Stimulated activated CD8-positive, alpha-beta memory T cell treated with anti-CD3 and anti-CD28 coated beads, Interleukin-4, amount 100 ng/mL, for 1 hour (primary cell): ENCODE measurements at places on chromosomes 1 and 21.

DNA sequence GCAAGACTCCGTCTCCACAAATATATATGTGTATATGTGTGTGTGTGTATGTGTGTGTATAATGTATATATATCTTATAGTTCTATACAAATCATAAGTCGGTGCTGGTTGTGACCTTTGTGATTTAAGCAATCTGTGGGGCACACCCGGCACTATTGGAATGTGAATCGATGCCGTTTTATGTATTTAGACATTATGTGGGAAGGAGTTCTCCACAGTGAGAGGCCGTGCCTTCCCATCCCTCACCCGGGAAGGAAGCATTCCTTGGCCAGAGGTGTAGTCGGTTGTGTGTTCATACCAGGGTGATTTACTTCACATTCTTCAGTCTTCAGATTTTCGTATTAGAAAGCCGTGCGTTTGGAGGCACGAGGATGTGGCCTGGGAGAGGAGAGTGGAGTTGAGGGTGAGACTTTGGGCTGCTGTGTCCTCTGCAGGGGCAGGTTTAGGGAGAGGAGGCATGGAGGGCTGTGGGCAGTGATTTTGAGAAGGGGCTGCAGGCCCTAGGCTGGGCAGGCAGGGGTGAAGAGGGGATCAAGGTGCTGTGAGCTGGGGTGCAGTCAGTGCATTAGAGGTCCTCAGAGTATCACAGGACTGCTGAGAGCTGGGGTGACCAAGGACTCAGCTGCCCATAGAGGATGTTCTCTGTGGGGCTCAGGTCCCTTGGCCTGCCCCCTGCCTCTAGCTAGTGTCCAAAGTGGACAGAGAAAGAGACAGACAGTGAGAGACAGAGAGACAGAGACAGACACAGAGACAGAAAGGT lies 57.7 kb downstream of the TRIM11 start:
- DNase-seq = no peak

DNA sequence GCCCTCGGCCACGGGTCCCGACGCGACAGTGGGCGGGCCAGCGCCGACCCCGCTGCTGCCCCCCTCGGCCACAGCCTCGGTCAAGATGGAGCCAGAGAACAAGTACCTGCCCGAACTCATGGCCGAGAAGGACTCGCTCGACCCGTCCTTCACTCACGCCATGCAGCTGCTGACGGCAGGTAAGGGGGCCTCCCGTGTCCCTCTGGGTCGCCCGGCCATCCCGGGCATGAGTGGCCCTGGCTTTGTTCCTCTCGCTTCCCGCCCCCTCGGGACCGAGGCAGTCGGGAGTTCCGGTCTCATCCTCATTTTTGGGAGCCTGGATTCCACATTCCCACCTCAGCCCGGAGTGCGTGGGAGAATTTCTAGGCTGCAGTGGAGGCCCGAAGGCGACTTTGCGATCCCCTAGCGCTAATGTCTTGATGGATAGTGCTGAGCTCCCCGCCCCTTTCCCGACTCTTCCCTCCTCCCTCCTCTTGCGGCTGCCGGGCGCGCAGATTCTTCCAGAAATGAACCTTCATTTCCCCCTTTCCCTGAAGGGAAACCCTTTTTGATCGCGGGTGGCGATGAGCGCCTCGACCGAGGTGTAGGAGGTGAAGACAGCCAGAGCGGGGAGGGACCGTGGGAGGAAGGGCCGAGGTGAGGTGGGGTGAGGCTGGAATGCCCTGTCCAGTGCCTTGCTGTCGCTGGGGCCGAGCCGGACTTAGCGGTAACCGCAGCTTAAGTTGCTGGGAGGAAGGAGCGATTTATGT lies 705 bp downstream of the KHDRBS1 start:
- DNase-seq = peak; percentile 11

DNA sequence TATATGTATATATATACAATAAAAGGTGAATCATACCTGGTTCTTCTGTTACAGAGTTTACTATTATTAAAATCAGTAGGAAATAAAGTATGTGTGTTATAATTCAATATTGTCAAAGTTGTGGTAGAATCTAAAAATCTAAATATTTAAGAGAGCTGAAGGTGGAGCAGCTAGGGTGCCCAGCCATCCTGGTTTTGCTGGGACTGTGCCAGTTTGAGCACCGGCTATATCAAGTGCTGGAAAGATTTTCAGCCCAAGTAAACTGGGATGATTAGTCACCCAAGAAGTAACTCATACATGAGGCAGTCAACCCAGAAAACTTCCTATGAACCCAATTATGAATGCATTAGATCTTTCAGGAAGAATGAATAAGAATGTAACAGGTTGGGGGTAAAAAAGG lies 16.9 kb upstream of the KRTAP19-5 start:
- no peak for DNase-seq

- no peak for DNase-seq
These were observed 44.5 kb downstream of the LRRC38 start for GRCh38 chr1:13469343-13469742.

- DNase-seq = no peak
These were observed 1.6 kb downstream of the ADAMTS5 start for GRCh38 chr21:26965040-26965906.

DNA sequence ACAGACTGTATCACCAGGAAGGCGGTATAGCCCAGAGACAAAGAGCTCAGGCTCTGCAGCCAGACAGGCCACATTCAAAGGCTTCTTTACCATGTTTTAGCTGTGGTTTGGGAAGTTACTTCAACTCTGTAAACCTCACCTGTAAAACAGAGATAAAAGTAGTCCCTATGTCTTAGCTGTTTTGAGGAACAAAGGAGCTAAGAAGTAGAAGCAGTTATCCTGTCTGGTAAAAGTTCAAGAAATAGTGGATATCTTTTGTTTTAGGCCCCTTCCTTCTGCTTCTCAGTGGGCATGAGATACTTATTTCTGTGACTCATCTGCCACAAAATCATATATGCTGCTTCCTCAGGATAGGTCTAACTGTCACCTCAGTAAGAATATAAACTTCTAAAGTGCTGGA lies 6.5 kb downstream of the CD34 start:
- no peak for DNase-seq

GRCh38 chr1:246261639-246262038 lies 245.4 kb downstream of the SMYD3 start:
- no peak for DNase-seq

DNA sequence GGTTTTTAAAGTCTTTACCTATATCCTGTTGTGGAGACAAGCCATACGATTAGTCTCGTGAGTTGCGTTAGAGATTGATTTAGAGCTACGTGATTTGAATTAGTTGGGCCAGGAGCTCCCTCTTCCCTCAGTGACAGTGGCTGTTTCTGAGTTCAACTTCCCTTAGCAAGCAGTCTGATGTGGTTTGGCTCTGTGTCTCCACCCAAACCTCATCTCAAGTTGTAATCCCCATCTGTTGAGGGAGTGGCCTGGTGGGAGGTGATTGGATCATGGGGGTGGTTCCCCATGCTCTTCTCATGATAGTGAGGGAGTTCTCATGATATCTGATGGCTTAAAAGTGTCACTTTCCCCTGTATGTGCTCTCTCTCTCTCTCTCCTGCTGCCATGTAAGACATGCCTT lies 192.9 kb upstream of the PTGFR start:
- no peak for DNase-seq

- no peak for DNase-seq
These were observed 83.6 kb downstream of the SIK1 start for GRCh38 chr21:43343095-43343991.
